Inflammatory macrophage treated with lipopolysaccharide for 1 hour (primary cell): ENCODE measurements at places on chromosomes 7 and 10.

DNA sequence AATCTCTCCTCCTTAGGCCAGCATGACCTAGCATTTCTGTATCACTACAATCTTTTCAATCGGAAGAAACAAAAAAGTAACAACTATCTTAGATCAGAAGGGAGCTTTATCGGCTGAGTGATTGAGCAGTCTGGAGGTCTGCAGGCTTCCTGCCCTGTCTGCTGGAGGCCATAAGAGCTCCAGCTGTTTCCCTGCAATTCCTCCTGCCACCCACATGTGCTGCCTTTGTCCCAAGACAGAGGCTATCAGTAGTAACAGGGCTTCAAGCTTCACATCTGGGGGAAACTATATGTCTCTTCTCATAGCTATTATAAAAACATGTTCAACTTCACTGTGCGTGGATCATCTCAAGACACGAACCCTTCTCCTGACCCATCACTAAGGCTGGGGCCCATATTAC, 70.1 kb upstream of the VWC2 start:
- DNase-seq: no peak

DNA sequence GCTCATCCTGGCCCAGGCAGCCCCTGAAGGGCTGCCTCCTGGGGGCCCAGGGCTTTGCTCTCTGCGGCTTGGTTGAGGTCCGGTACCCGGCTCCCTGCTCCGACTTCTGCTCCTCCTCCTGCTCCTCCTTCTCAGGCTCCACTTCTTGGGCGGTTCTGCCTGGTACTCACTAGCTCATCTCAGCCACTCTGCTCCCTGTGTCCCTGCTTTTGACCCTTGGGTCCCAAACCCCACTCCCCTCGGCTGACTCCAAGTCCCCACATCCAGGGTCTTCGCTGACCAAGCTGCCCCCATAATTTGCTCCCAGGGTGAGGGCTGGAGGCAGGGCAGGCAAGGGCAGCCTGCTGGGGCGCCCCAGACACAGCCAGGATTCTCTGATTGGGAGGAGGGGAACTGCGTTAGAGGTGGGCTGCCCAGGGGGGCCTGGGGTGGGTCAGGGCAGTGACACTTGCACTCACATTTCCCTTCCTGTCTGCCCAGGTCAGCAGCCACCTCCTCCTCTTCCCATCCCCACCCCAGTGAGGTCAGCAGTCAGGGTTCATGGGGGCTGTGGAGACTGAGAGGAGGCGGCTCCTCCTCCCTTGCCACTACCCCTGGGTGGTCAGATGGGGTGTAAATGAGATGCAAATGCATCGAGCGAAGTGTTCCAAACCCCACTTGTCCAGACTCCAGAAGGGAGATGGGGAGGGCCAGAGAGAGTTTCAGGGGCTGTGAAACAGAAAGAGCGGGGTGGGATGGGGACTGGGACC, 2.2 kb downstream of the SMARCD3 start:
- DNase-seq: no peak

GRCh38 chr10:122073508-122073907, 84.5 kb downstream of the TACC2 start:
- DNase-seq: no peak

DNA sequence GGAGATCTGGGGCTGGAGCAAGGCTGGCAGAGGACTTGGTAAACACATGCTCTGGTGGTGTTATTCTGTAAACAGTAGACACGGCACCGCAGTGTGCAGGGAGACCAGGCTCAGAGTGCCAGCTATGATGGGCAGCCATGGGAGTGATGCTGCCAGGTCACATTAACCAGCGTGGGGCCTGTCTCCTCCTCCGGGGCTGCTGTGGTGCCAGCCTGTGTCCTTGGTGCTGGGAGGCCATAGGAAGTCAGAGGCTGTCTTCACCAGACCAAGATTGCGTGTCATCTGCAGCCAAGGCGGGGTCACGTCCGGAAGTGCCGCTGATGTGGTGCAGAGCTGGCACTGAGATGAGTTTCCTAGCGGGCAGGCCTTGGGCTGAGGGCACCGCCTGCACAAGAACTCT, 236.0 kb downstream of the GLRX3 start:
- DNase-seq: no peak

DNA sequence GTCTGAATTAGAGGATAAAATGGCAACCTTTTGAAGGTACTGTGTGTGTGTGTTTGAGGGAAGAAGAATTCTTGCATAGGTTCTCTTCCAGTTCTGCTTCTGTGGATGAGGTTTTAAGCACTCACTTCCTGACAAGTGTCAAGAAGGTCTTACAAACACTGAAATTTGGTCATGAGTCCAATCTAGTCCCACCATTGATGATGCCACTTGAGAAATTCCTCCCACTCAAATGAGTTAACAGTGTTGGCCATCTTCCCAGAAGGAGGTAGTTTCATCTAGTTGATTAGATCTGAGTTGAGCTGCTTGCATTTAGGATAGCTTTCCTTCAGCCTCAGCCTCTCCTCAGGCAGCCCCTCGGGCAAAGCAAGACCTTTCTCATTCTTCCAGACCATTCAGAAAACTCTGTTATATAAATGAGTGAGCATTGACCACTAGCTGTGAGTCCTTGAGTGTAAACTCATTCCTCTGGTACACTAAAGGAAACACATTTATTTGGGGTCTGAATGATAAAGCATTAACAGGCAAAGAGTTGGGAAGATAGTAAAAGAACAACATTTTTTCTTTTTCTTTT, 189.5 kb downstream of the TRIL start:
- DNase-seq: peak; percentile 97

GRCh38 chr7:1412322-1413261, 46.7 kb downstream of the MICALL2 start:
- peak; percentile 78 for DNase-seq

- DNase-seq: no peak
Observed at GRCh38 chr10:4819707-4820106, 6.3 kb upstream of the AKR1E2 start.

DNA sequence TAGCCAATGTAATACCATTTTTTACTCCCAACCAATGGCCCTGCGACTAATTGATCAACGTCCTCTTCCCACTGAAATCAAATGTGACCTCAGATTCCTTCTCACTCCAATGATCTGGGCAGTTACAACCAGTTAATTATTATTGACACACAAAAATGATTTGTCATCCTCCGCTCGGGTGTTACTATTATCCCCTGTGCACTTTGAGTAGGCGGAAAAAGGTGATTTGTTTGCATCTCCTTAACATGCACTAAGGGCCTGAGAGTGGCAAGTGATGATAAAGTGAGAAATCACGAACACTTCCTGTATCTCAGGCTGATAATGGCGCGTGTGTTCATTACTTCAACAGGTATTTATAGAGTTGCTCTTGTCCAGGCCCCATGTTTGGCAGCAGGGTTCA, 40.9 kb upstream of the PNLIP start:
- no peak for DNase-seq

DNA sequence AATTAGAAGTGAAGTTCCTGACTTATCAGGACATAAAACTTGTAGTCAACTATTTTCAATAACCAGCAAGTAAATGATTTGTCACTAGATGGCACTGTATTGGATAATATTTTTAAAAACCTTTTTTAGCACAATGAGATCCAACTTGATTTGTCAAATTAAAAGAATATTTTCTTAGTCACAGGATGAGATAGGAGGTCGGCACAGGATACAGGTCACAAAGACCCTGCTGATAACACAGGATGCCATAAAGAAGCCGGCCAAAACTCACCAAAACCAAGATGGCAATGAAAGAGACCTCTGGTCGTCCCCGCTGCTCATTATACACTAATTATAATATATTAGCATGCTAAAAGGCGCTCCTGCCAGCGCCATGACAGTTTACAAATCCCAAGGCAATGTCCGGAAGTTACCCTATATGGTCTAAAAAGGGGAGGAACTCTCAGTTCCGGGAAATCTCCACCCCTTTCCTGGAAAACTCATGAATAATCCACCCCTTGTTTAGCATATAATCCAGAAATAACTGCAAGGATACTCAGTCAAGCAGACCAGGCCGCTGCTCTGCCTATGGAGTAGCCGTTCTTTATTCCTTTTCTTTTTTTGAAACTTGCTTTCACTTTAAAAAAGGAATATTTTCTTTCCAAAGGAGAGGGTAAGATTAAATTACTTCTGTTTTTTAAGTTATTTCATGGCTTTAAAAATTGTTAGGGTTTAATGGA, 255.7 kb upstream of the MKLN1 start:
- peak; percentile 26 for DNase-seq

- DNase-seq: no peak
Observed at GRCh38 chr7:140082770-140083169, 20.0 kb upstream of the PARP12 start.

DNA sequence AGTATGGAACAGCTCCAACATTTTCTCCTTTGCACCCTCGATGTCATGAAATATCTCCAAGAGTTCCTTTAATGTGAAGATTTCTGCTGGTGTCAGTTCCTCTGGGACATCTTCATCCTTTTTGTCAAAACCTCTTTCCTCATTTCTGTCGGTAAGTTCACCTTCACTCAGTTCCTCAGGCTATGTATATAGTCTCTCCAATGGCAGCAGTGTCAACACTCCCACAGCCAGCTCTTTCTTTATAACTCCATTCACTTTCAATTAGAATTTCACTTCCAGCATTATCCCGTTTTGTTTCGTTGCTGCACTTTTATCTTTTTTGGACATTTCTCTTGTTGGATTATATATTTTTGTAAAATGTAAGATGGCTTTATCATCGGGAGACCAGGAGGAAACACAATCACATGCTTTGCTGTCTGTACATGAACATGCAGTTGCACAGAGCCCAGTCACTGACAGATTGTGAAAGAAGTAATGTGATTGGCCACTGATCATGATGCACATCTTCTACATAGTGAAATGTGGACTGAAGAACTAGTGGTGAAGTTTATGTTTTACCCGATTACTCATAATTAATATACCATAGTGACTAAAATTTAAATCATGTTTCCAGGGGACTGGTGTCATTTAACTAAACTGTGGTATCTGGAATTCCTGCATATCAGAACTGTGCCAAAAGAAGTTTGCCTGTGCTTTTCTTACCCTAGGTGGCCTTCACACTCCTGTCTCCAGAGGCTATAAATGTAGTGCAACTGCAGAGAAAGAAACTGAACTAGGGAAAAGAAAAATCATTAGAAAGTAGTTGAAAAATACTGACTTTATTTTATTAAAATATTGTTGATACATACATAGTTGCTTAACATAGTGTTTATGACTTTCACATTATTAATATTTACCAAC, 289.6 kb downstream of the PPP1R3A start:
- no peak for DNase-seq

DNA sequence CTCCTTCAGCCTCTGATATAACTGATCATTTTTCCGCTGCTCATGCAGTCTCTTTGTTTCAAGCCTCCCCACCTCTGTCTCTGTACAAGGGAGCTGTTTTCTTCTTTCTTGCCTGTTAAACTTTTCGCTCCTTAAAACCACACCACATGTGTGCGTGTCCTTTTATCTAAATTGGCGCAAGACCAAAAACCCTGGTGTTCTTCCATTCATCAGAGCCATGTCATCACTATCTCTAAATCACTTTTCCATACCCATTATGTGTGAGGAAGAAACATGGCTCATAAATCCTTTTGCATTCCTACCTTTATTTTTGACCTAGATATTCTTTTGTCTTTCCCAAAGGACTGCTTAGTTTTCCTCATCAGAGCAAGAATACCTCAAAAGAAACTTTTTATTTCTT, 239.0 kb upstream of the IMMP2L start:
- no peak for DNase-seq

DNA sequence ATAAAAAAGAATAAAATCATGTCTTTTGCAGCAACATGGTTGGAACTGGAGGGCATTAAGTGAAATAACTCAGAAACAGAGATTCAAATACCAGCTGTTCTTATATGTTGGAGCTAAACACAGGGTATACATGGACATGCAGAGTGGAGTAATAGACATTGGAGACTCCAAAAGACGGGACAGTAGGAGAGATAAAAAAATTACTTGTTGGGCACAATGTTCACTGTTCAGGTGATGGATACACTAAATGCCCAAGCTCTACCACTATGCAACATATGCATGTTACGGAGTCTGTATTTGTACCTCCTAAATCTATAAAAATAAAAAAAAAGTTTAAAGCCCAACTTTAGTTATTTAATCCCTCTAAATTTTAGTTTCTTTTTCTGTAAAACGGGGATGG, 184.6 kb upstream of the TPK1 start:
- no peak for DNase-seq

DNA sequence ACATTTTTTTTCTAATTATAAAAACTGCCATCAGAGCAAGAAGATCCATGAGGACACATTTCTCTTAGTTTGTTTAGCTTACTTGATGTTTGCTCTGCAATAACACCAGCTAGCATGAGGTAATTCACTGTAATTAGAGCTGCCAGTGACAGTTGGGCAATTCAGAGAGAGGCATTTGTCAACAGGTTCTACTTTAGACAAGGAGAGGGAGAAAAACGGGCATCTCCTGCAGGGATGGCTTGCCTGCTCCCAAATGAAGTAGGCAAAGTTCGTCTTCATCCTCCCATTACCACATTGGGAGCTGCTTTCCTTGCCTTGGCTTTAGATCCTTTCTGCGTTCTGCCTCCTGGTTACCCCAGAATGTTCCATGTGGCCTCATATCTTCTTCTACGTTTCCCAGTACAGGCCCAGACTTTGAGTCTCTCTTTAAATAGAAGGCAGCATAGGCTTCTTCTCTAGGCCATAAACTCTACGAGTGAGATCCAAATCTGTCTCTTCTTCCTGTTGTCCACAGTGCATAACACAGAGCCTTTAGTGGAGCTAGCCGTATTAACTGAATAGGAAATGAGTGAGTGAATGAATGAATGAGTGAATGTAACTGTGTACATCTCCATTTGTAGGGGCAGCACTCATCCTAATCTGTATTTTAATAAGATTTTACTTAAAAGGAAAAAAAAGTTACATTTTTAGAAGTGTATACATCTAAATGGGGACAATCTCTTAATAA, 21.2 kb downstream of the ASB15 start:
- DNase-seq: no peak

DNA sequence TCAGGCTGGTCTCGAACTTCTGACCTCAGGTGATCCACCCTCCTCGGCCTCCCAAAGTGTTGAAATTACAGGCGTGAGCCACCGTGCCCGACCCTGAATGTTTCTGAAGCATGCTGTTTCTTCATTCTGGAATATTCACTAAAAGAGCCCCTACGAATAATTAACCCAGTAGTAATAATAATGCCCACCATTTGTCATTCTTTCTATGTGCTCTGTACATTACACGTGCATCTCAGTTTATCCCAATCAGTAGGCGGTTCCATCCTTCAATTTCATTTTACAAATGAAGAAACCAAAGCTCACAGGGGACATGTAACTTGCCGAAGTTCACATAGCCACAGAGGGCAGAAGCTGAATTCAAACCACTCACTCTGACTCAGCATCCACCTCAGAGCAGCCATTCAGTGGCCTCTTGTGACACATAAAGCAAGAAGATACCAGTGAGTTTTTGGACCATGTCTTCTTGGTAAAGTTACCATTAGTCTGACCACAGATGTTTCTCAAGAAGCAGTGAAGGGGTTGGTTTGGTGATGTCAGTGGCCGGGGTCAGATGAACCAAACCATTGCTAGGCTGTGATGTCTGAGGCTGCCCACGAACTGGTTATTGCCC, 71.9 kb upstream of the DUSP5 start:
- peak; percentile 81 for DNase-seq

DNA sequence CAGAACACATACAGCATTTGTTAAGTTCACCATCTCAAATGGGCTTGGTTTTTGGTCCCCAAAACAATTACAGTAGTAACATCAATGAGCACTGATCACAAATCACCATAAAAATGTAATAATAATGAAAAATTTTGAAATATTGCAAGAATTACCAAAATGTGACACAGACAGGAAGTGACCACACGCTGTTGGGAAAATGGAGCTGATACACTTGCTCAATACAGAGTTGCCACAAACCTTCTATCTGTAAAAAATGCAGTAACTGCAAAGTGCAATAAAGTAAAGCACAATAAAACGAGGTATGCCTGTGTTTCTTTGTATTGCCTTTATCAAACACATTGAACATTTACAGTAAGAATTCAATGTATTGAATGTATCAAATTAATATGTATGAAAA, 262.7 kb downstream of the CTNNA3 start:
- DNase-seq: peak; percentile 1
